H7 (cell line): ENCODE measurements at places on chromosomes 5 and 9. TPM values are rescaled to one million over a fixed set of nuclear protein-coding genes. Genes with fewer than 3 reads are reported as not detected.

DNA sequence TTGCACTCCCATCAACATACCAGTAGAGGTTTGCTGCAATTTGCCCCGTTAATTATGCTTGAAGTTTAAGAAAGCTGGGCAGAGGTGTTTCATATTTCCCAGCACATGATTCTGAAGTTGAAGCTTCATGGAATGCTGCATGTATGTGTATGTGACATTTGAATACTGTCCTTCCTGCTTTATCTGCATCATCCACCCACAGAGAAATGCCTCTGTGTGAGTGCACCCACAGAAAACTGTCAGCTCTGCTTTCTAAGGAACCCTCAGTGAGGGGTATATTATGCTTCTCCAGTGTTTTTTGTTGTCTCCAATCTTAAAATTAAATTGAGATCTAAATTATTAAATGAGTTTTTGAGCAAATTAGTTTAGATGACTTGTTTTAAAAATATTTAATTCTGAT, 358.1 kb upstream of the PIK3R1 start:
- DNase-seq: no peak

- no peak for DNase-seq
These were observed 368.3 kb downstream of the SPATA31D1 start for GRCh38 chr9:82356871-82357270.

- peak; percentile 19 for DNase-seq
These were observed 43.9 kb downstream of the AMBP start for GRCh38 chr9:114034196-114034595.

GRCh38 chr5:139652788-139653241, 4.7 kb downstream of the CXXC5 start:
- no peak for DNase-seq

The NTRK2 gene
- not detected in 2 replicates for total RNA-seq

GRCh38 chr5:167402671-167403070, 888.8 kb upstream of the WWC1 start:
- no peak for DNase-seq

GRCh38 chr9:3956899-3957298, 343.0 kb downstream of the GLIS3 start:
- no peak for DNase-seq

GRCh38 chr5:122140900-122141299, 11.6 kb downstream of the ZNF474 start:
- DNase-seq: no peak

GRCh38 chr5:36078430-36078829, 11.7 kb upstream of the UGT3A2 start:
- DNase-seq: no peak

The IL3 gene
- total RNA-seq: not detected in 2 replicates

- DNase-seq: no peak
These were observed 208.5 kb downstream of the ROR2 start for GRCh38 chr9:91741522-91741921.

The ADAMTS16 gene
- total RNA-seq: 12.3 and 15.1 TPM in 2 replicates

DNA sequence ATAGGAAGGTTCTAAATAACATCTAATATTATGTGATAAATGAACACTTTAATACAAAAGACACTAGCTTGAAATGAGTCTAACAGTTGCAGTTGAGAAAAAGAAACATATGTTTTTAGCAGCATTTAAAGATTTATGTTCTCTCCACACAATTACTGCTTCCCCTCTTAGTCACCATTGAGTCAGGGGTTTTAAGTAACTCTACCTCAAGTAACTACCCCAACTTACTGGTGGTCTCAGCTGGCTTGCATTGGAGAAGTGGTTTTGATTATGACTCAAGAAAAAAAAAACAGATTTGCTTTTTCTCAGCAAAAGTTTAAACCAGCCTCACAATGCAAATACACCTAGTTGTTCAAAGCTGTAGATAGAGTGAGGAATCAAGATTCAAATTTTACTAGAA, 1216.5 kb upstream of the CDH9 start:
- DNase-seq: no peak

DNA sequence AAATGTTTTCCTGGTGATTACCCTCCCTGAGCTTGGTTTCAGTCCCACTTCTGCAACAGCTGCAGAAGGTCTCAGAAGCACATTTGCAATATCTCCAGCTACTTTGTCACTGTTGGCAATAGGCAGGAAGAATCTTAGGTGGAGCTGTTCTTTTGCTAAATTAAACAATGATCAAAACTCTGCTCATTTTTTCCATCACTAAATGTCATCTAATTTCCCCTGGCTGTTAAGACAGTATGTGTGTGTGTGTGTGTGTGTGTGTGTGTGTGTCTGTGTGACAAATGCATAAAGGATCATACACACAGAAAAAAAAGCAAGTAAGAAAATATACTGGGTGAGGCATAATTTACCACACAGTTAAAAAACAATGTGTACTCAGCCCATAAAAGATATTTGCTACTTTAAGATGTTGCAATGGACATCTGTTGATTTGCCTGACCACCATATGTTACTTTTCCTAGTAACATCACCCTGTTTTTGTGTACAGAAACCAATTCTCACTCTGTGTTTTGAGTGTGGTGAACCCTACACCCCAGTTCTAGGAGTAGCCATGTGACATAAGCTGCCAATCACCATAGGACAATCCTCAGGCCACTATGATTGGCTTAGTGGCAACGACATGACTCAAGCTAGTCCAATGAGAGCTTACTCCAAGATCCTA, 572.6 kb upstream of the CLINT1 start:
- no peak for DNase-seq

The FGF18 gene
- 1.9 TPM in 2 replicates for total RNA-seq

GRCh38 chr9:34997379-34997781, 7.8 kb downstream of the DNAJB5 start:
- no peak for DNase-seq

DNA sequence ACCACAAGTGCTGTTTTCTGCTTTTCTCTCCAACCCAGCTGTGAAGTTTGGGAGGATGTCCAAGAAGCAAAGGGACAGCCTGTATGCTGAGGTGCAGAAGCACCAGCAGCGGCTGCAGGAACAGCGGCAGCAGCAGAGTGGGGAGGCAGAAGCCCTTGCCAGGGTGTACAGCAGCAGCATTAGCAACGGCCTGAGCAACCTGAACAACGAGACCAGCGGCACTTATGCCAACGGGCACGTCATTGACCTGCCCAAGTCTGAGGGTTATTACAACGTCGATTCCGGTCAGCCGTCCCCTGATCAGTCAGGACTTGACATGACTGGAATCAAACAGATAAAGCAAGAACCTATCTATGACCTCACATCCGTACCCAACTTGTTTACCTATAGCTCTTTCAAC, 145.2 kb downstream of the RORB start:
- DNase-seq: no peak

DNA sequence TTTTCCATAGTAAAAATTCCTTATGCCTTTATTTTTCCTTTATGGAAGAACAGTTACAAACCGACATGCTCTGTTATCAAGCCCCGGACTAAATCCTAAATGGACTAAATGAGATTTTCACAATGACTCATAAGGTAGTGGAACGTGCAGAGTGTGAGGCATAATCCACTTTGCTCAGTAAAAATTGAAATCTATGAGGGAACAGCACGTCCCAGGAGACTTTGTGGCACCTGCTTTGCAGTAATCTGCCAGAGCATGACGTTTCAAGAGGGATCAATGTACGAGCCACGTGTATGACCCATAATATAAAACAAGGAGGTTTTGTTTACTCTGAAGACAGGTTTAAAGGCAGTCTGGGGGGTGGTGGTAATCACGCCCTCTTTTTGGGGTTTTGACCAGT, 83.8 kb upstream of the GNA14 start:
- DNase-seq: no peak

The PCDHB7 gene
- total RNA-seq: 0.03 TPM in 1 of 2 replicates, not detected in the other

- no peak for DNase-seq
These were observed 47.4 kb downstream of the PRKACG start for GRCh38 chr9:68966496-68966944.

The PCDHB13 gene
- total RNA-seq: 0.03 TPM in 1 of 2 replicates, not detected in the other

The PCDHB10 gene
- 0.03 and 0.33 TPM in 2 replicates for total RNA-seq

DNA sequence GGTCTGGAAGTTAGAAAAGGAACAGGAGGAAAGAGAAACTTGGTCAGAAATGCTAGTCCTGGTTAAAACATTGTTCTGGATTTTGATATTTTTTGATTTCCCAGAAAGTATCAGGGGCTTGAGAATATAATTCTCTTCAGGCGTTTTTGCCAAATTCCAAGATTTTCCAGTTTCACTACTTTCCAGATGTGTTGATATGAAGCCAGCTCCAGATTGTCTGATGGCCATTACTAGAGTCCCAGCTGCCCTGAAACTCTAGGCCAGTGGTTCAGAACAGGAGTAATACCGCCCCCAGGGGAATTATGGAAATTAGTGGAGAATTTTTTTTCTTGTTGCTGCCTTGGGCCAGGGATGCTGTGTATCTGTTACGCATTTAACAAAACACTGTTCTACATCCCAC, 88.6 kb downstream of the KCNN2 start:
- DNase-seq: no peak

DNA sequence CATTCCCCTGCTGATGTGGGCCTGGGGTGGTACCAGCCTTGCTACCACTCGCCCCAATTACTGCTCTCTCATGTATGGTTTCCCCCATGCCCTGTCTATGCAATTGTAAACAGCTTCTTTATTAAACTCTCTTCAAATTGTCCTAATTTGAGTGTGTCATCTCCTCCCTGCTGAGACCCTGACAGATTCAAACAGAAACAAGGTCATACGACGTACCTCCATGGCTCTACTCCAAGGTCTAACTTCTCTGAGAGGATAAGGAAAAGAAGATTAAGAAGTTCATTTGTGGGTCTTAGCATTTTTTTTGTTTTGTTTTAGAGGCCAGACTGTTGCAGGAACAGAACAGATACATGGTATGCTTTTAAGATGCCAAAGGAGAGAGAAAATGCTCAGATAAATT, 38.0 kb downstream of the ABITRAM start:
- DNase-seq: no peak

The ARID3C gene
- total RNA-seq: not detected in 2 replicates

DNA sequence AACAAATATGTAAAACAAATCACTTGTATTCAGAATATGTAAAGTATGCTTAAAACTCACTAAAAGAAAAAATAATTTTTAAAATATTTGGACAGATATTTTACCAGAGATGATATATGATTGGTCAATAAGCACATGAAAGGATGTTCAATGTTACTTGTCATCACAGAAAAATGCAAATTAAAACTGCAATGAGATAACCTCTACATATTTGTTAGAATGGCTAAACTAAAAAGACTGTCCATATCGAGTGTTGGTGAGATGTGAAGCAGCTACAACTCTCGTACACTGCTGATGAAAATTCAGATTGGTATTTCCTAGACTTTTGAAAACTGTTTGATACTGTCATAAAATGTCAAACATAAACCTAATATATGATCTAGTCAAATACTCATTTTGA, 685.1 kb downstream of the DTWD2 start:
- no peak for DNase-seq

The IFNA6 gene
- not detected in 2 replicates for total RNA-seq
